Activated naive CD4-positive, alpha-beta T cell treated with anti-CD3 and anti-CD28 coated beads for 36 hours (primary cell): ENCODE measurements at places on chromosomes 7 and 10. TPM values are rescaled to one million over a fixed set of nuclear protein-coding genes. Genes with fewer than 3 reads are reported as not detected.

- H3K27me3 ChIP-seq: no peaks in the 10 kb centered on the region
- H3K36me3 ChIP-seq: peaks cover 40% of the 10 kb centered on the region
- no peaks in the 10 kb centered on the region for H3K4me1 ChIP-seq
- no peak overlapping the region for H3K27ac ChIP-seq
These were observed 213.1 kb downstream of the TPK1 start for GRCh38 chr7:144622745-144623144.

- no peaks in the 10 kb centered on the region for H3K27me3 ChIP-seq
- DNase-seq: peak; percentile 44
- no peaks in the 10 kb centered on the region for H3K36me3 ChIP-seq
- peaks cover 39% of the 10 kb centered on the region for H3K4me1 ChIP-seq
- peak overlapping the region; percentile 82 for H3K27ac ChIP-seq
These were observed 65.0 kb upstream of the IL6 start for GRCh38 chr7:22662036-22662435.

- H3K4me1 ChIP-seq: peaks cover 23% of the 10 kb centered on the region
- DNase-seq: no peak
- H3K36me3 ChIP-seq: no peaks in the 10 kb centered on the region
- no peak overlapping the region for H3K27ac ChIP-seq
These were observed 92.3 kb upstream of the KDM7A start for GRCh38 chr7:140269004-140269638.

GRCh38 chr7:106384373-106384772 is 99.6 kb upstream of the NAMPT start:
- no peaks in the 10 kb centered on the region for H3K36me3 ChIP-seq
- H3K27ac ChIP-seq: no peak overlapping the region
- peaks cover 13% of the 10 kb centered on the region for H3K27me3 ChIP-seq
- H3K4me3 ChIP-seq: no peak overlapping the region

- no peaks in the 10 kb centered on the region for H3K27me3 ChIP-seq
- H3K4me1 ChIP-seq: peaks cover 45% of the 10 kb centered on the region
- DNase-seq: peak; percentile 60
- peak overlapping the region; percentile 72 for H3K27ac ChIP-seq
- peak overlapping the region; percentile 49 for H3K4me3 ChIP-seq
- peaks cover 6% of the 10 kb centered on the region for H3K36me3 ChIP-seq
These were observed 80.3 kb upstream of the UCN3 start for GRCh38 chr10:5284311-5285057.

DNA sequence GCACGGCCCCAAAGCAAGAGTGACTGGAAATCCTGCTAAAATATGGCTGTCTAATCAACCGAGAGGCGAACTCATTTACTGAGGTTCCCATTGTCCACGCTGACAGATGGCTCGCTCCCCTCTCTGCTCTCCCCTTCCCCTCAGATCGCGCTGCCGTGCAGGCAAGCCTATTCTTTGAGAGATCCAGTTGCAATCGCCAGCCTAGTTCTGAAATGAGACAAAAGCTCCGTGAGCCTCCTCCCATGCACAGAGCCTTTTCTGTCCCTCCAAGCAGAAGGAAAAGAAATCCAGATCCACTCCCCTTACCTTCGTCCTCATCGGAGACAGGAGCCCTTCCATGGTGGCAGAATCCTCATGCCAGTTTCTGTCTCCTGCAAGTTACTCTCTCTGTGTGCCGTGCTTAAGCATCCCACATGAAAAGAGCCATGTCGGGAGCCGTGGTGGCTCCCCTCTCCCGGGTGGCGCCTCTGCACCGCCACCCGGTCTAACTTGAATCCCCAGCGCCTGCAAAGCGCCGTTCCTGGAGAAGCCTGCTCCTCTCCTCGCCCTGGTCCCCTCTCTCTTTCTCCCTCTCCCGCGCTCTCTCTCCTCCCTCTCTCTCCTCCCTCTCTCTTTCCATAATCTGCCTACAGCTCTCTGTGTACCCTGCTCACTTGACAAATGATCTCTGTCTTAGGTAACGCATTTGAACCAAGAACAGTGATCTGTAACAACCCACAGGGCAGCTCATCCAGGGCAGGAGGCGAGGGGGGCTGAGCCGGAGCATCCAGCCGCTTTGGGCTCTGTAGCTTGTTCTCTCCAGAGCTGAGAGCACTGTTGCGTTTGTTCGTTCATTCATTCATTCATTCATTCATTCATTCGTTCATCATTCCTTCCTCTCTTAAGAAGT is 156.8 kb downstream of the FRMD4A start:
- peaks cover 15% of the 10 kb centered on the region for H3K4me1 ChIP-seq
- peaks cover 61% of the 10 kb centered on the region for H3K27me3 ChIP-seq
- peak; percentile 28 for DNase-seq

DNA sequence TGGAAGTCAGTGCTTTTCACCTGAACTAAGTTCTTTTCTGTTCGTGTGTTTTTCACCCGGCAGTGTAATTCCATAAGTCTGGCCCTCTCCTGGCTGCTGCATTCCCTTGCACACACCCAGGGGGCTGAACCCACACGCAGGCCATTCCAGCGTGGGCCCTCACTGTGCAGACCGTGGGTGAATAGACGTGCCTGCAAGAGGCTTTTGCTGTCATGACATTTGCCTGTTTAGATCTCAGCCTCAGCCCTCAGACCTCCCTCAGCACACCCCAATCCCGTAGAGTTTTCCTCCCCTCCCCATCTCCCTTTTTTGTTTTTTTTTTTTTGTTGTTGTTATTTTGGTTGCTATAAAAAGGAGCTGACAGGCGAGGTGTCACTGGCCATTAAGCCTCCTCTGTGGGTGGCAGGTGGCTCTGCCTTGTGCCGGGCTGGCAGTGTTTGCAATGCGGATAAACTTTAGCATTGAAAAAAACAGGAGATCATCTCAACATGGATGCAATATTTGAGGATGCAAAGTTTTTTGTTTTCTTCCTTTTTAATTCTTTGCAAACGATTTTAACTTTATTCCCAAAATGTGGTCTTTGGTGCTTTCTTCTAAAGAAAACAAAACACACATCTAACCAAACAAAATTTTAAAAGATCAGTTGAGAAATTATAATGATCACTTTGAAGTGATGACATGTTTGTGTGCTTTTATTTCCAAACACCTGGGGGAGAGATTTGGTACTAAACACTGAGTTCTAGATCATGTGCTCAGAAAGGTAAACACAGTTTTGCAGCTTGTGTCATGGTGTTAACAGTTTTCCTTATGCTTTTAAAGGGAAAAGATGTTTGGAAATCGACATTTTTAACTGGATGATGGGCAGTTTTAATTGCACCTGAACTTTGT is 58.8 kb downstream of the WDR37 start:
- H3K36me3 ChIP-seq: peaks cover 58% of the 10 kb centered on the region
- DNase-seq: no peak
- H3K27me3 ChIP-seq: no peaks in the 10 kb centered on the region
- H3K4me1 ChIP-seq: peaks cover 45% of the 10 kb centered on the region
- no peak overlapping the region for H3K4me3 ChIP-seq
- H3K27ac ChIP-seq: no peak overlapping the region

DNA sequence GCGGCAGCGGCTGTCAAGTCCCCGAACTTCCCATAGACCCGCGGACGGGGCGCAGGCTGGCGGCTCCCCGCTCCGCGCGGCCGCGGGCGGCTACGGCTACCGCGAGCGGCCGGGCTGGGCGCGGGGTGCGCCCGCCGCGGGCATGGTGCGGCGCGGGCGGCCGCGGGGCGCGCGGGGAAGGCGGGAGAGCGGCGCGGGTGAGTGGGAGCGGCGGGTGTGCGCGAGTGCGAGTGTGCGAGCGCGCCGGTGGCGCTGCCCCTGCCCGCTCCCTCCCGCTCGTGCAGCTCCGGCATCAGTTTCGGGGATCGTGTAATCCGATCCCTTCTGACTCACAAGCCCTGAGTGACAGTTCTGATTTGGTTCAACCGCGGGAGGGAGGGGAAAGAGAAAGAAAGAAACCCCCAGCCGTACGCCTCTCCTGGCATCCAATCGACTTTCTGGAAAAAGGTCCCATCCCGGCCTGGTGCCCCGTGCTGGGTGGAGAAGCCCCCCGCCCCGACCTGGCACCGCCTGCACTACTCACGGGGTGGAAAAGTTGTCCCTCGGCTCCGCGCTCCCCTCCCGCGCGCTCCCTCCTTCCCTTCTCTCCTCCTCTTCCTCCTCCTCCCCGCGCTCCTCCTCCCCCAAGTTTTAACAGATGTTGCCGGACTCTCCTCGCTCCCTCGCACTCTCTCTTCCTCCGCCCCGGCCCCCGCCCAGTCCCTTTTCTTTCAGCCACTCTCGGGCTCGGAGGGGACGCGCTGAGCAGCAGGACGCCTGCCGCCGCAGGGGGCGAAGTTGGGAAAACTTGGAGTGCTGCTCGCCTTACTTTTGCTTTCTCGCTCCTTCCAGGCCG is at the start of gene GLI3:
Gene GLI3 (minus strand): TSS at position 234 of the 835 bp plus-strand sequence. CDS start 13,956 bp downstream, outside the sequence.
- peak; percentile 64 for DNase-seq
- peak within 1 kb of the TSS; percentile 75 for H3K4me3 ChIP-seq
- no peaks in the 10 kb centered on the region for H3K36me3 ChIP-seq
- H3K27me3 ChIP-seq: peaks cover 66% of the 10 kb centered on the region

DNA sequence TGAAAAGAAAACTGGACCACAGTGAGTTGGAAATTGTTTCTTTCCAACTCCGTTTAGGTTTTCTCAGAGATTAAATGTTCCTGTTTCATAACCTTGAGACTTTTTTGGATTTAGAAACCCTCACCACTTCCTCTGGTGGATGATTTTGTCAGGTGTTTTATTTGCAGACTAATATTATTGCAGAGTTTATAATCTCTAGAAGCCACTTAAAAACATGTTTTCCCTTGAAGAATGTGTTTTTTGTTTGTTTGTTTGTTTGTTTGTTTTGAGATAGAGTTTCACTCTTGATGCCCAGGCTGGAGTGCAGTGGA is 520 bp upstream of the MICU1 start:
- no peaks in the 10 kb centered on the region for H3K27me3 ChIP-seq
- H3K4me1 ChIP-seq: peaks cover 16% of the 10 kb centered on the region
- peak overlapping the region; percentile 97 for H3K4me3 ChIP-seq
- H3K27ac ChIP-seq: peak overlapping the region; percentile 73
- no peak for DNase-seq
- no peaks in the 10 kb centered on the region for H3K36me3 ChIP-seq

DNA sequence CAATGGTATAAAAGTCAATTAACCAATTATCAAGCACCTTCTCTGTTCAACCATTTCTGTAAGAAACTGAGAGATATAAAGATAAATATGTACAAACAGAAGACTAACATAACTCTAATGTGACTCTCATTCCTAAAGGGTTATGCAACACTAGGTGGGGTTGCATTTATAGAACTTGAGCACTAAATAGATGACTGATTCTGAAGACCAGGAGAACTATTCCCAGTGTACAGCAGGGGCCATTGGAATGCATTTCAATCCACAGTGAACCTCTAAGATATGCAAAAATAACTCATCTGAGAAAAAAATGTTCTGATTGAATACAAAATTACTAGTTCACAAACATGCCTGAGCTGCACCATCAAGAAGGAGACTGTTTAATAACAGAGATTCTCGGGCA is 341.2 kb upstream of the STEAP1 start:
- no peaks in the 10 kb centered on the region for H3K4me1 ChIP-seq
- no peak overlapping the region for H3K4me3 ChIP-seq
- H3K27ac ChIP-seq: no peak overlapping the region

- H3K27ac ChIP-seq: no peak overlapping the region
- DNase-seq: no peak
- no peaks in the 10 kb centered on the region for H3K4me1 ChIP-seq
- no peaks in the 10 kb centered on the region for H3K27me3 ChIP-seq
- H3K36me3 ChIP-seq: no peaks in the 10 kb centered on the region
- no peak overlapping the region for H3K4me3 ChIP-seq
These were observed 45.7 kb downstream of the TOMM7 start for GRCh38 chr7:22776964-22777363.

- DNase-seq: no peak
- H3K27me3 ChIP-seq: no peaks in the 10 kb centered on the region
- H3K4me3 ChIP-seq: no peak overlapping the region
These were observed 54.4 kb downstream of the ITGB8 start for GRCh38 chr7:20385126-20385525.

GRCh38 chr7:150389532-150389816 is 10.3 kb downstream of the ZNF775 start:
- no peaks in the 10 kb centered on the region for H3K4me1 ChIP-seq
- H3K27me3 ChIP-seq: no peaks in the 10 kb centered on the region

DNA sequence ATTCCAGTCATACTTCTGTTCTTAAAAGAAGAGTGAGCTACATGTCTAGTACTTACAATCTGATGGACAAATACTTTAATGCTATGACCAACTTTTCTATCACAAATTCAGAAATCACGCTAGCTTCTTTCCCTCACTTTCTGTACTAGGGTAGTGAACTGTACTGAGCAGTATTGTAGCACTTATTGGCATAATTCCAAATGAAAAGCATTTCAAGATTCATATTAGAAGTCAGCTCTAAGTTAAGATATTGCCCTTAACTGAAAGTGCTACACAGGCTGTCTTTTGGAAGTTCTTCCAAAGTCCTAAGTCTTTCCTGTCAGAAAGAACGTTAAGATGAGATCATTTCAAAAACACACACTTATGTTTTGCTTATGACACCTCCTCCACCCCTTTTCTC is 13.4 kb downstream of the P4HA1 start:
- no peaks in the 10 kb centered on the region for H3K27me3 ChIP-seq
- peaks cover 6% of the 10 kb centered on the region for H3K4me1 ChIP-seq
- H3K27ac ChIP-seq: no peak overlapping the region
- no peak overlapping the region for H3K4me3 ChIP-seq
- H3K36me3 ChIP-seq: no peaks in the 10 kb centered on the region
- no peak for DNase-seq

DNA sequence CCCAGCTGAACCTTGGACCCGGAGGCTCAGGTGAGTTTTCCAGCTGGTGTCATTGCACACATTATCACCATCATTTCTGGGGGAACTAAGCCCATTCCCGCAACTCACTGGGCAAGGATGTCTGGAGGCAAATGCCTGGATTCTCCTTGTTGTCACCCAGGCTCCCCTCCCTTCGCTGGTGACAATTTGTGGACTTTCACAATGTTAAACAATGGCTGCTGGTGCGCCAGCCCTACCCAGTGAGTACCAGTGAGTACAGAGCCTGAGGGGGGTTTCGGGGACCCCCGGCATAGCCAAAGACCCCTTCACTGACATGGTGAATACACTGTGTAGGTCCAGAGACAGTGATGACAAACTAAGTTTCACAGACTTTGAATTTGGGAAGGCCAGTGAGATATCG is 189.2 kb downstream of the ADARB2 start:
- H3K4me1 ChIP-seq: no peaks in the 10 kb centered on the region
- H3K27me3 ChIP-seq: no peaks in the 10 kb centered on the region
- H3K36me3 ChIP-seq: no peaks in the 10 kb centered on the region

GRCh38 chr10:86646933-86647332 is 7.4 kb upstream of the OPN4 start:
- no peak for DNase-seq
- no peak overlapping the region for H3K27ac ChIP-seq
- peaks cover 2% of the 10 kb centered on the region for H3K27me3 ChIP-seq
- no peaks in the 10 kb centered on the region for H3K36me3 ChIP-seq
- H3K4me3 ChIP-seq: no peak overlapping the region

DNA sequence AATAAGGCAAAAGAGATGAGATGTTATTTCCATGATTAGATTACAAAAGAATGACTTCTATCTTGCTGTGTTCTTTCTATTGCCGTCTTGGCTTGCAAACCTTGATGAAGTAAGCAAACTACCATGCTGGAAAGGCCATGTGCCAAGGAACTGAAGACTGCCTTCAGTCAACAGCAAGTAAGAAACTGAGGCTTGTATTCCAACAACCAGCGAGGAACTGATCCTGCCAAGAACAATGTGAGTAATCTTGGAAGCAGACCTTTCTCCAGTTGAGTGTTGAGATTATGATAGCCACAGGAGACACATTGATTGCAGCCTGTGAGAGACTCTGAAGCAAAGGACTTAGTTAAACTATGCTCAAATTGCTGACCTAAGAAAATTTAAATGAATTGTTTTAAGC is 164.6 kb upstream of the GRM3 start:
- H3K27ac ChIP-seq: no peak overlapping the region
- no peaks in the 10 kb centered on the region for H3K36me3 ChIP-seq
- H3K27me3 ChIP-seq: no peaks in the 10 kb centered on the region
- no peaks in the 10 kb centered on the region for H3K4me1 ChIP-seq
- DNase-seq: no peak
- H3K4me3 ChIP-seq: no peak overlapping the region

Gene ZNF365
- total RNA-seq: 0.10 TPM

Gene RAPGEF5
- total RNA-seq: 0.21 TPM

Gene TRPV5
- total RNA-seq: not detected

Gene RPA3
- 223 TPM for total RNA-seq

Gene PIK3CG
- total RNA-seq: 3.6 TPM
